ENCODE measurements at places on chromosomes 6 and 20. TPM values are rescaled to one million over a fixed set of nuclear protein-coding genes. Genes with fewer than 3 reads are reported as not detected.

LAMP5 gene
- total RNA-seq: not detected

DNA sequence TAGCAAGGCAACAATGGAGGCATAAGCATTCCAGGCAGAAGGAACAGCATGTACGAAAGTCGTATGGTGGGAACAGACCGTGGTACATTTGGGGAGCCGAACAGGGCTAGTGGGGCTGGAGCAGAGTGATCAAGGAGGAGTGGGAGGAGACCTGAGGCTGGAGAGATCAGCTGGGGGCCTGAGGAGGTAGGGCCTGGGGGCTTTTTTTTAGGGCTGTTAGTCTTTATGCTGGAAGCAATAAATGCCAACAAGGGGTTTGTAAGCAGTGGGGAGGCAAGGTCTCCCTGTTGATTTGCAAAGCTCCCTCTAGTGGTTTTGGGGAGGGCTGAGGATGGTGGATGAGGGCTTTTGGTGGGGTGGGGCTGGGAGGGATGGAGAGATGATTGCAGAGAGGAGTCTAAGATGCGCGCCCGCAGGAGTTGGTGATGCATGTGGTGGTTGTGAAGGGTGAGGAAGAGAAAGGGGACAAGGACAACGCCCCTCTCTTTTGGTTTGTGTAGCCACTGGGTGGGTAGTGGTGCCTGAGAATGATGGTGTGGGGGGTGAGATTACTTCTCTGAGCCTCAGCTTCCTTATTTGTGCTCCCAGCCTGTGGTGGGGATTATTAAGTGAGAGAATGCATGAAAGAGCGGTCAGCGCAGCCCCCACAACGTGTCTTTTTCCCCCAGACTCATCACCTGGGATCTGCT lies 74.1 kb upstream of the TOX2 start:
- DNase-seq: no peak

SEC63 gene
- 9.3 TPM for total RNA-seq

- DNase-seq: no peak
Measured at GRCh38 chr6:20024316-20024673, 187.1 kb downstream of the ID4 start.

SFTA2 gene
- total RNA-seq: 6.3 TPM
